T-helper 2 cell (primary cell): ENCODE measurements at places on chromosomes 6 and 20.

DNA sequence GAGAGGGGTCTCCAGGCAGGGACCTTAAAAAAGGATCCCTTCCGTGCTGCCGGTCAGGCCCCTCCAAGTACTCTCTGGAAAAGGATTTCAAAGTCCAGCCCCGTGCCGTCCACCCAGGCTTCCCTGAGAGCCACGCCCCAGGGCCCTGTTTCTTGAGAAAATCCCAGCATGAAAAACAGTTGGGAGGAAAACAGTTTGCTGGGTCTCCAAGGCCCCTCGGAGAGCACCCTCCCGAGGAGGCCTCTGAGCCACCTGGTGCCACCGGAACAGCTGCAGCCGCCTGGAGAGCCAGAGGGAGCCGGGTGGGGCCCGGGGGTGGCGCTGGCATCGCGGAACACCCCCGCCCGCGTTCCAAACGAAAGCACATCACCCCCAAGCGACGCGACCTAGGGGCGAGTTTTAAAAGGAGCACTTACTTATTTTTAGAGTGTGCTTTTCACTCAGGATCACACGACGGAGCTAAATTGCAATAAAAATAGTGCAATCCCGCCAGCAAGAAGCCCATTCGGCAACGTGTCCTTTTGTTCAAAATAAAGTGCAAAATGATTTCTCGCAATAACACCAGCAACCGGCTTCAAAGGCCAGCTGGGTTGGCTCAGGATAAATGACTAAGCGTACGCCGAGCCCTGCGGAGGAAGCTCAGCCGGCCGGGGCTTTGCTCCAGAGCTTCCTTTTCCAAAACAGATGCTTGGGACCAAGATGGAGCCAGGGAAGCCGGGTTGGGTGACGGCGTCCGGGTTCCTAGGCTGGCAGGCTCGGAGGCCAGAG, 64.2 kb downstream of the YTHDF1 start:
- no peak for DNase-seq

DNA sequence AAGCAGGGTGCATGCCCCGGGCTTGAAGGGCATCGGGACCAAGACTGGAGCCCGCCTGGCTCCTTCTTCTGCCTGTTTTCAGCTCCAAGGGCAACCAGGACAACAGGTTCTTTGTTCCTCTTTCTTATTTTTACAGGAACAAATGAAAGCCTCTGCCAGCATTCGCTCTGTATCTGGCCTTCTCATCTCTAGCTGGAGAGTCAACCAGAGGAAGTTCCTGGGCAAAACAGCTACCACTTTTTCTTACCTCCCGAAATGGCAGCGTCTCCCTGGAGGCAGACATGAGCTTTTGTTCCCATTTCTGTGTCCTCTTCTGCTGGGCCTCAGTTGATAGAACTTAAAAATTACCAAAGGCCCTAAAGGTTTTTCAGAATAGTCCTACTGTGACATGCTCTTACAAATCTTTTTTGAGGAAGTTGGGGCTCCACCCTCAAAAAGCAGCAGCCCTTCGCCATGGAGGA, 74.1 kb upstream of the NAA20 start:
- no peak for DNase-seq

GRCh38 chr20:12064540-12064939, 146.8 kb downstream of the BTBD3 start:
- DNase-seq = no peak

- no peak for DNase-seq
Observed at GRCh38 chr6:146944809-146945208, 259.4 kb upstream of the STXBP5 start.

DNA sequence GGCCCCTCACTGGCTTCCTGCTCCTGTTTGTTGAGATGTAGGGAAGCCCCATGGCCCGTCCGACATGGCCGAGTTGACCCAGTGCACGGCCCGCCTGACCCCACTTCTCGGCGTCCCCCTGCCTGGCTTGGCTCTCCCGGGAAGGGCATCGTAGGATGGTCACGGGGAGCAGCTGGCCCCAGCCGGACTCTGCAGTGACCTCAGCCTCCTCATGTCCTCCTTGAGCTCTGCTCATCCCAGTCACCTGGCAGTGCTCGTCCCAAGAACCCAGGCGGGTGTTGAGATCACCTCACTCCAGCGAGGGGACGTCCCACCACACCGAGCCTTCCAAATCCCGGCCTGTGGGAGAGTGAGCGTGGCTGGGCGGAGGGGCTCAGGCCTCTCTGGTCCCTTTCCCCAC, 15.7 kb downstream of the SLCO4A1 start:
- no peak for DNase-seq

- DNase-seq = no peak
Observed at GRCh38 chr6:1665214-1665613, 55.5 kb downstream of the FOXC1 start.

DNA sequence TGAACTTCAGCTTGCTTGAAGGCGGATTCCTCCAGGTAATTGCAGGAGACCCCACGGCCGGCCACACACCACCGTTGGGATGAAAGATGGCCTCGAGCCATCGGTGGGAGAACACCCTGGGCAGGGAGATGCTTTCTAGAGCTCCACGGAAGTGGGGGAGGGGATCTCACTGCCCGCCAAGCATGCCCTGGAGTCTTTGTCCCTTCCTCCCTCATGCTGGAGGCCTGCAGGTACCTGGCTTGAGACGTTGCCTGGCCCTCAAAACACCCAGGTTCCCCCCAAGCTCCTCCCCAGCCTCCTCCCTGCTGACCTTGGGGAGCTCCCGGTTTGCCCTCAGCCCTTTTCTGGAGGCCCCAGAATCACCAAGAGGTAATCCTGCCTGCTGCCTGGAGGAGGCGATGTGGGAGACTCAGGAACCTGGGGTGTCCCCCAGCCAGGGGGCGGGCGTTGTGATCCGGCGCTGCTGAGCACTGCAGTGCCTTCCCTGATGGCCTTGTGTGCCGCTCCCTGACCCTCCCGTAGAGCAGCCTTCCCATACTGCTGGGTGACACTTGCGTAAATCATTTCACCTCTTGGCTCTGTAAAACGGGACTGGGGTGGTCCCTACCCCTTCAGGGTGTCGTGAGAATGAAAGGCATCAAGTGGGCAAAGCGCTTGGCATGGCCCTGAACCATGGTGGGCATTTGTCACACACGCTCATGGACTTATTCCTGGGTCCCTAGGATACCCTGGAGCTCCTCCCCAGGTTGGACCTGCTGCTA, 91.4 kb downstream of the CEBPB start:
- no peak for DNase-seq

GRCh38 chr20:53343448-53343847, 250.2 kb downstream of the ZNF217 start:
- DNase-seq = no peak

DNA sequence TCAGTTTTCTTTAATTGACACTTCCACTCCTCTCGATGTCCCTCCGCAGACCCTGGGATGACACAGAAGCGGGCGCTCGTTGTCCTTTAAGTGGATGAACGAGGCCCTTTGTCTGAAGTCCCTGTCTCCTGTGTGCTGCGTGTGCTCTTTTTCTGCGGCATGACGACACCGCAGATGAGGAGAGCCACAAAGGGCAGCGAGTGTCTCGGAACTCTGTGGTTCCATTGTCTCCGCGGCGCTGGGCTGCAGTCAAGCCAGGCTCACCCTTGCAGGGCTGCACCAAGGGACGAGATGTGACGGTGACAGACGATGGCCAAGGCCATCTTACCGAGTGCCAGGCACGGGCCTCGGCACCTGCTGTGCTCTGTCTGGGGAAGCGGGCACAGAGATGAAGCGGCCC, 10.6 kb downstream of the PRR18 start:
- DNase-seq = no peak

DNA sequence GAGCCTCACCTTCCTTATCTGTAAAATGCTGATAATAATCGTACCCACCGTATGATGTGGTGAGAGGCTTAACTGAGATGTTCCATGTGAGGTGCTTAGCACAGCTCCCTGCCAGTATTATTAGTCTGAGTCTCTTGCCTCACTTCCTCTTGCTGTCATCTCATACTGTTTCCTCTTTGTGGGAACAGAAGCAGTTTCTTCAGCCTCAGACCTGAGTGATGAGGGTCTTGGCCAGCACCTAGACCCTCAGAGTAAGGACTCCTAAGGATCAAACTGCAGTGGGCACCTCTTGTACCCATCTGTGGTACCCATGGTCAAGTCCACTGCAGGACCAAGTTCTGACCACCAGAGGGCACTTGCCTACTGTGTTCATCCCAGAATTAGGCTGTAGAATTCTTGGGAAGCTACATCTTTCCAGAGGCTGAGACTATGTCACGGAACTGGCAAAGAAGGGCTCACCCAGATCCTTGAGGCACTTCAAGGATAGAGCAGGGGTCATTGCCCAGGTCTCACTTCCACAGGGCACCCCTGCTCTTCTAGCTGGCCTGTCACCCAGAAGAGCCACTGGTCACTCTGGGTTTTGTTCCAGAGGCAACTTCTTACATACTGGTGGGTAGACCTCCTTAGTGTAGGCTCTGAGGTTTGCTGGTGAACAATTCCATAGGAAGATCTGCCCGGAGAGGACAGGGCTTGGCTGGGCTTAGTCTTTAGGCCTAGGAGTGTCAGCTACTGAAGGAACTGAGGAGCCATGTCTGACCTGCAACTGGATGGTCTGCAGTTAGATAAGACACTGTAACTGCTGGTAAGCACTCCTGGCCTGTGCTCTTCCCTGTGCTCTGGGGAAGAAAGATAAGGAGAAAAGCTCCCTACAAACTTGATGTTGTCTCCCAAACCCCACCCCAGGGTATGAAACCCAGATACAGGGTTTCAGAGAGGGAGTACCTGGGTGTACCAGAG, 20.6 kb upstream of the SGK2 start:
- no peak for DNase-seq

- no peak for DNase-seq
Observed at GRCh38 chr20:51122931-51123658, 100.2 kb upstream of the KCNG1 start.

DNA sequence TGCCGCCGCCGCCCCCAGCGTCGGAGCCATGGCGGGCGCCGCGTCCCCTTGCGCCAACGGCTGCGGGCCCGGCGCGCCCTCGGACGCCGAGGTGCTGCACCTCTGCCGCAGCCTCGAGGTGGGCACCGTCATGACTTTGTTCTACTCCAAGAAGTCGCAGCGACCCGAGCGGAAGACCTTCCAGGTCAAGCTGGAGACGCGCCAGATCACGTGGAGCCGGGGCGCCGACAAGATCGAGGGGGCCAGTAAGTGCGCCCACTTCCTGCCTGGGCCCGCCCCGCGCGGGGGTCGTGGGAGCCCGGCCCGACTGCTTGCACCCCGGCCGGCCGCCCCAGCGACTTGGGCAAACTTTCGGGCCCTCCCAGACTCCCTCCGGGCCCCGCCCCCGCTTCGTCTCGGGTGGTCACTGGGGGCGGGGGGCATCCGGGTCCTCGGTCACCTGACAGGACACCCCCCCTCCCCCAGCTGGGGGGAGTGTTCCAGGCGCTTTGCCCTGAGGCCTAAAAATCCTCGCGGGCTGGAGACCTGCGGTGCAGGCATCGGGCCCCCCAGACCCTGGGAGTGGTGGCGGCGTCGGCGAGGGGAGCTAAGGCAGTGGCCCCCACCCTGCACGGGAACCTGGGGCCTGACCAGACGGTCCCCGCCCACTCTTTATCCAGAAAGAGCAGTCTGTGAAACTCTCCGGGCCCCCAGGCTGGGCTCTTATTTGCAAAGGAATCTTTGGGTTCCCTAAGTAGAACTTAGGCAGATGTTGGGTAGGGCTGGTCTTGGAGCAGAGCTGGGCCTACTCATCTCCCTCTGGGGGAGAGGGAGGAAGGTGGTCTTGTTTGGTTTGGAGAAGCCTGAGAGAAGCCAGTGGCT, 501 bp downstream of the PLCG1 start:
- peak; percentile 61 for DNase-seq

DNA sequence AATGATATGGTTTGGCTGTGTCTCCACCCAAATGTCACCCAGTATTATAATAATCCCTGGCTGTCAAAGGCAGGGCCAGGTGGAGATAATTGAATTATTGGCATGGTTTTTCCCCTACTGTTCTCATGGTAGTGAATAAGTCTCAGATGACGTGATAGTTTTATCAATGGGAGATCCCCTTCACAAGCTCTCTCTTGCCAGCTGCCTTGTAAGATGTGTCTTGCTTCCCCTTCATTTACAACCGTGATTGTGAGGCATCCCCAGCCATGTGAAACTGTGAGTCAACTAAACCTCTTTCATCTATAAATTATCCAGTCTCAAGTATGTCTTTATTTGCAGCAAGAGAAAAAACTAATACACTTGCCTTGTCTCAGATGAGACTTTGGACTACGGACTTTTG, 907.3 kb upstream of the MANEA start:
- DNase-seq = no peak

DNA sequence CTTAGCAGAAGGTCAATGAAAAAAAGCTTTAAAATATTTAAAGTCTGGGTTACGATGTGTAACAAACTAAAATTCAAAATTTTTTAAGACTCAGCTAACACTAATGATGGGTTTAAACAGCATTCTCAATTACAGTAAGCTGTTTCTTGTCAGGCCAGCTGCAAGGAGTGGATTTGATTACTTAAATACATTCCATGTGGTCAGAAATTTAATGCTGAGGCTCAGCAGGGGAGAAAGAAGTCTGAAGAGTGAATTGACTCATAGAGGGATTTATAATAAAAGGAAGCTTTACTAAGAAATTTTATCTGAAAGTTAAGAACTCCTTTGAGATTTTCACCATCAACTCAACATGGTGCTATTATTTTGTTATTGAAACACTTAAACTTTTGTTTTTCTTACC, 398.6 kb downstream of the KHDRBS2 start:
- no peak for DNase-seq

DNA sequence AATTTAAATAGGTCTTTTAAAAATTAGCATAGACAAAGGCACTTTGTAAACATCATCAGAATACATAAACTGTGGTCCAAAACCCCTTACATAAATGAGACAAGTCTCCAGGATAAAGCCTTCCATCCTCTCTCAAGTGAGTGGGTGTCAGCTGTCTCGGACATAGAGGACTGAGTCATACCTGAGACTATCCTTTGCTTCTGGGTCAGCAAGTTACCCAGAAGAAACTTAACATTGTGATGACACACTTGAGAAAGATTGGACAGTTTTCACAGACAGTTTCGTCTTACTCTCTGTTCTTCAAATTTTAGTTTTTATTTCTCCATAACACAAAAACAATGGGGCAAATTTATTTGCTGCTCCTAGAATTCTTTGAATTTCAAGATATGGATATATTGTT, 838.0 kb downstream of the DHX35 start:
- DNase-seq = no peak

- no peak for DNase-seq
Observed at GRCh38 chr6:139129284-139129683, 5.6 kb upstream of the HECA start.

DNA sequence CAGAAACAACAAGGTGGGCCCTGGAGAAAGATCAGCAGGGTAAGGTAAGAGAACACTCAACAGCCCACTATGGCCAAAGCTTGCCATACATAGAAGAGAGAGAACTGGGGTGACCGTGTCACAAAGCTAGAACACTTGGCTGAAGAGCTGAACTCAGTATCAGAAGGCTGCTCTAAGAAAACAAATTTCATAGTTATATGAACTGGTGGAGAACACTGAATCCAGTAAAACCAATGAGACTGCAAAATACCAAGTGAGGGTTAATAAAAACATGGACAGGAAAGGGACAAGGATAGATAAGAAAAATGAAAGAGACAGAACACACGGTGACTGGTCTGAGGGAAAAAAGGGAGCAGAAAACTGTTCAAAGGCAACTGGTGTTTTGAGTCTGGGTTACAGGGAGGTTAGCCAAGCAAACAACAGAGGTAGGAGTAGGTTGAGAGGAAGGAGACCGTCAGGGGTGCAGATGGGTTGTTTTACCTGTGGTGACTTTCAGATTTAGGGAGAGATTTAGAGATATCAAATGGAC, 56.5 kb downstream of the GMDS start:
- DNase-seq = no peak

GRCh38 chr6:35678021-35678654, 10.6 kb downstream of the FKBP5 start:
- no peak for DNase-seq

GRCh38 chr6:166862287-166862977, 93.9 kb downstream of the RNASET2 start:
- DNase-seq = peak; percentile 1

- no peak for DNase-seq
Observed at GRCh38 chr20:12875510-12875909, 133.3 kb upstream of the SPTLC3 start.
